Stimulated activated CD8-positive, alpha-beta memory T cell treated with anti-CD3 and anti-CD28 coated beads, Interleukin-2, amount 100 ng/mL, for 1 hour (primary cell): ENCODE measurements at places on chromosomes 12 and 14.

- DNase-seq: no peak
These were observed 39.4 kb downstream of the ZNF641 start for GRCh38 chr12:48311313-48311712.

DNA sequence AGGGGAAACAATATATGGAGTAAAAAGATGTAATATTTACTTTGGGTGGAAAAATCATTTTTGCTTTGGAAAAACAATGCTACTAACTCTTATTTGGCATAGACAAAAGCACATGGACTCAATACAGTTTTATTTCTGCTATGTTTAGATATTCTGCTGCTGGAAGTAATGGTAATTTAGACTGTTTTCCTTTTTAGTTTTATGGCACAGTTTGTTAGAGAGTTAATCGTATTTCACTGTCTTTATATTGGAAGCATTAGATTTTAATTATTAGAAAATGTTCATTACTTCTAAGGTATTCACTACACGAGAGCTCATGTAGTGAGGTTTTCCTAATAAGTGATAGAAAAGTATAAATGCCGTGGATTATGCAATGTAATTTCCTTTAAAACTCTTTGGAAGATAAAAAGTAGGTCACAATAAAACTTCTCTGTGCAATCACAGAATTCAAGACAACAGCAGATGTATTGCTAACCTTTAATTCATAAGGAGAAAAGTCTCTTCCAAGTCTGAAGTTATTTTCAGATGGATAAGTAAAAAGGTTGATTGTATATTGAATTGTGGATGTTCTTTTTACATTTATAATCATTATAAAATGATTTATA is 851.8 kb downstream of the TMTC2 start:
- DNase-seq: no peak

DNA sequence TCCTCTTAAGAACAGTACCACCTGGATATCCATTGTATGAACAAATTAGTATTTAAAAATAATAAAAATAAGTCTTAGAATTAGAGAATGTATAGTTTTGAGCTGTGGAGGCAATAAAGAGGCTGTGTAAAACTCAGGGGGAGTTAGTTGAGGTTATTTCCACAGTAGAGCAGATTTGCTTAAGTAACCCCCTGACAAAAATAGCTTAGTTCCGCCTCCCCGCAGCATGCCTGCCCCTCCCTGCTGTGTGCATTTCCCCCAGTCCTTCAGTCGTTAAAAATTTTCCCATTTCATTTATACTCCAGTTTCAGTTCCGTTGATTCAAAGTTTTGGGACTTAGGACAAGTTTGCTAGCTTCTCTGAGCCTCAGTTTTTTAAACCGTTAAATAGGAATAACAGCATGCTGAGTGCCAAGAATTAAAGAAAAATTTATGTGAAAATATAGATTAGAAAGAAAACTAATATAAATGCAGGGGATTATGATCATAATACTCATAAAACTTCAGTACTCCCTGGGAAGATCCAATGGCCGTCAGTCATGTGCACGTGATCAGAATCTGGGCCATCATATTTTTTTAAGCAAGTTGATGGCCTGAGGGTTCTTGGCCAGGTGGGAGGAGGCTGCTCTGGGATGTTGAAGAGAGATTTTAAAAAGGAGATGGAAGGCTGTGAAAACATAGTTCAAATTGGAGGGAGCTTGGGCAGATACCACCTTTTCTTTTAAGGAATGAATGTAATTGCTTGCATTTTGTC is 14.5 kb upstream of the SLC38A2 start:
- no peak for DNase-seq

GRCh38 chr14:73758392-73759182 is 44.4 kb upstream of the PNMA1 start:
- peak; percentile 39 for DNase-seq

GRCh38 chr12:131087991-131088700 is 134.4 kb downstream of the ADGRD1 start:
- no peak for DNase-seq

- no peak for DNase-seq
These were observed 29.3 kb downstream of the ZCRB1 start for GRCh38 chr12:42296503-42297109.

DNA sequence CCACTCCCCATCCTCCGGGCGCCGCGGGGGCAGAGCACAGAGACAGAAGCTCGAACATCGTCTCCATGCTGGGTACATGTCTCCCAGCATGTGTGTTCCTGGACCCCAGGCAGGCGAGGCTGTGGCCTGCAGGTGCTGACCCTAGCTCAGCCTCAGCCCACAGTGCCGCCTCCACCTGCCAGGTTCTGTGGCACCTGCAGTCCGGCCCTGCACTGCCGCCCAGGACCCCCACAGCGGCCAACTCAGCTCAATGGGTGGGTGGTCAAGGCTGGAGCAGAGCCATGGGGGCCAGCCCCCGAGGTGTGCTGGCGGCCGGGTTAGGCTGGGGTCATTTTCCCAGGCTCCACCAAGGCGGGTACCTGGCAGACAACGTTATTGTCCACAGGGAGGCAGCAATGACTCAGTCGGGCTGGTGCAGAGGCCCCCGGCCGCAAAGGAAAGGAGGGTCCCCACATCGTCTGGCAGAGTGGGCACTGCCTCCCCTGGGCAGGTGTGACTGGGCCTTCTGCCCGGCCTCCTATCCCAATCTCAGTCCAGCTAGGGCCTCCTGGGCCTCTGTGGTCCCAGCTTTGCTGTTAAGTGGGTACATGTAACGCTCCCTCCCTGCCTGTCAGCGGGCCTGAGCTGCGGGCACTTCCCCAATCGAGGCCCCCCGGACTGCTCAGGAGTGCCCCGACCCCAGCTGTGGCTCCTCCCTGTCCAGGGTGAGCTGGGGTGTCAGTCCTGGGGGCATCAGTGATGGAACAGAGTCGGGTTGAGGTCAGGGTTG is 20.2 kb upstream of the NUDT14 start:
- DNase-seq: no peak

DNA sequence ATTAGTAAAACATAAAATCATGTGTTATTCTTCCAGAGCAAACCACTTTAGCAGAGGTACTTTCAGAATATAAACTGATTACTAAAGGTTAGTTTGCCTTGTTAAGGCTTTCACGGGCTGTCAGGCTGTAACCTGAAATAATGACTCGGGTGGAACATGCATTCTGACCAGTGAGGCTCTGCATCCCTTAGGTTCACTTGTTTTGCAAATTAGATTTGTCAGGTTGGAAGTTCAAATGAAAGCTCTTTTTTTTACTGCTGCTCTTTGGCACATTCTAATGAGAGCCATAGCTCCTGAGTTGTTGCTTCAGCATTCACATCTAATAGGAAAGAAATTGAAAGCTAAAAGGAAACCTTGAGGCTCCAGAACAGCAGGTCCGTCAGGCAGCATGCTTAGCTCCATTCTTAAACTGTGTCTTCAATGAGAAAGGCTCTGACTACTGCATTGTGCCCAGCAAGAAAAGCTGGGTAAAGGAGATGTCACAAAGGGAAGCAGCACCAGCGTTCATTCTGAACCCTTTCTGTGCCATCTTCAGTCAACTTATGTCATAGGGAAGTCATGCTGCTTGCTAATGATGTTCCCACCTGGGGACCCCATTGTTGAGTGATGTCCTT is 445.5 kb upstream of the FBXO33 start:
- DNase-seq: no peak

DNA sequence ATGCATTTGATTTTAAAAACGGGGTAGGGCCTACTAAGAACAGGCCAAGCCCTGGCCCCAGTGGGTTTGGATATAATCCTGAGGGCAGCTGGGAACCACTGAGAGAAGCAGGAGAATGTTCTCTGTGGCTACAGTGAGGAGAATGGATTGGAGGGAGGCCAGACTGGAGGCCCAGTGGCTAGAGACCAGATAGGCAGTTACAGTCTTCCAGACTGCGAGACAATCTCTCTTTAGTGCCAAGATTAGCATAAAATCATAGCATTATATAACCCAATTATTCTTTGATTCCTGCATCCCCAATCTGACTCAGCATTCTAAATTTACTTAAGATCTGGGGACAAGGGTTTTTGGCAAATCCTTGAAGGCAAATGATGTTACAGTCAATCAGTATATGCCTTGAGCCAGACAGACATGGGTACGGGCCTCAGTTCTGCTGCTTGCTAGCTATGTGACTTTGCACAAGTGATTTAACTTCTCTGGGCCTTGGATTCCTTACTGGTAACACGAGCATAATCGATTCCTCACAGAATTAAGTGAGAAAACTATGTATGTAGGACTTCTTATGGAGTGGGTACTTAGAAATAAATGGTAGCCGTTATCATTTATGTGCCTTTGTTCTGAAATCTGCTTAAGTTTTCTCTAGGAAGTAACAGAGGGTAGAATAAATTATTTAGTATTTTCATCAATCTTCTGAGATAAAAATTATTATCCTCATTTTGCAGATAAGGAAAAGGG is 18.3 kb downstream of the NINJ2 start:
- DNase-seq: no peak

GRCh38 chr14:65073605-65074201 is 28.6 kb downstream of the MAX start:
- no peak for DNase-seq

DNA sequence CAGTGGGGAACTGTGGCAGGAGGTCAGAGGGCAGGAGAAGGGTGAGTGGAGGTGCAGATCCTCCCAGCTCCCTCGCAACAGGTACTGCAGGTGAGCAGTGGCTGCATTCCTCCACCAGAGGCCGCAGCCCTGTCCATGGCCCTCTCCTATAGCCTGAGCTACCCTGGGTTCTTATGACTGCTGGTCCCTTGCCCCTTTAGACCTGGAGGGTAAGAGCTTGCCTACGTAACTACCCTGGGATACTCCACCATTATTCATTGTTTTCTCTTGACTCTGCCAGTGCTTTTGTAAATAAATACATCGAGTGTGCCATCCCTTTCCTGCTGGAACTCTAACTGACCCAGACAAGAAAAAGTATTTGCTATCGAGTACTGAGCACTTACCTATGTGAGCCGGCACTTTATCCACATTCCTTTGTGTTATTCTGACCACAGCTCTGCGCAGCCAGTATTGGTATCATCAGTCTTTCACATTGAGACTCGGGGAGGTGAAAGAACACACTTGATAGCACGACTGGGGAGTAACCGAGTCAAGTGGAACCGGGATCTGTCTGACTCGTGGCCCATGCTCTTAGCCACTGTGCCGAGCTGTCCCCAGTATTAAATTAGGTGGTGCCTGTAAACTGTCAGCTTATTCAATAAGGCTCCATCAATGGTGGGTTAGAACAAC is 38.5 kb downstream of the LTBP2 start:
- DNase-seq: no peak

GRCh38 chr14:75318353-75318752 is 39.7 kb downstream of the FOS start:
- no peak for DNase-seq

- DNase-seq: no peak
These were observed 69.6 kb downstream of the NT5DC3 start for GRCh38 chr12:103771466-103771865.

- no peak for DNase-seq
These were observed 106.8 kb upstream of the RFLNA start for GRCh38 chr12:124188084-124188483.

- DNase-seq: no peak
These were observed 8.0 kb upstream of the LGMN start for GRCh38 chr14:92756446-92756845.

DNA sequence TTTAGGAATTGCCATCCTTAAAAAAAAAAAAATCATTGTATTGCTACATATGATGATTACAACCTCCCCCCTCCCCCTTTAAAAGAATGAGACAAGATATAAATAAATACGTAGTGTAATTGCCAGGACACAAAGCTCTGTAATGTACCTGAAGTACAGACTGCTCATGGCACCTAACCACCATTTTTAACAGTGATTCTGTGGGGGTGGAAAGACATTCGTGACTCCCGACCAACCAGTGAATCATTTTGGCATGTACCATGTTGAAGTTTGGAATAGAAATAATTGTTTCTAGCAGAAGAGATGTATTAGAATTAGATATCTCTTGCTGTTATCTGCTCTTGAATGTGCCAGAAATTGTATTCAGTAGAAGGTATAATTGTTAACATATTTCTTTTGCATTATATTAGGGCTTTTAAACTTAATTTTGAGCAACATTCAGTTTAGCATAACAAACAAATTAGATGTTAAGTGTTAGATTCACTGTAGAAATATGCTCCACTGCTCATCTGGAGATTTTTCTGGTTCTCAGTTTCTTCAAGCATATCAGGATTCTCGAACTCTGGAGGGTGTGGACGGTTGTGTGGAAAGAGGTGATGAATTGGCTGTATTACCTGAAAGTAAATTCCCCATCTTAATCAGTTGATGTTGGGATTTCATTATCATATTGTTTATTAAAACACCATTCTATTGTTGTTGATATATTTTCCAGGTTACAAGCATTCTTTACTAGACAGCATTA is 31.1 kb downstream of the FRS2 start:
- no peak for DNase-seq

DNA sequence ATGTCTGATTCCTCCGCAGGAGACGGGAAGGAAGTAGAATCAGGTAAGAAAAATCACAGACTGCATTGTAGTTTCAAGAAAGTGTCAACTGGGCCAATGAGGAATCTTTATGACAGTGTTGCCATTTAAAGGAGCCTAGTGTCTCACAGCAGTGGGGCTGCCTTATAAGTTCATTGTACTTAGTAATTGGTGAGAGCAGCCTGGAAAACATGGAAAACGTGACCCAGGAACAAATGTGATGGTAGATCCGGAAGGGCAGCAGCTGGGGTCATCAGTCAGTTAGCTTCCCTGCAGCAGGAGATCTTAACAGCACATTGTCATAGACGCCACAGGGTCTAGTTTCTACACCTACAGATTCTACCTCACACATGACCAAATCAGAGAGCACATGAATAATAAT is 630.0 kb upstream of the LMO3 start:
- no peak for DNase-seq

GRCh38 chr12:124098887-124099286 is 125.9 kb downstream of the ZNF664 start:
- DNase-seq: no peak

GRCh38 chr14:26067786-26068459 is 529.9 kb downstream of the NOVA1 start:
- DNase-seq: no peak

DNA sequence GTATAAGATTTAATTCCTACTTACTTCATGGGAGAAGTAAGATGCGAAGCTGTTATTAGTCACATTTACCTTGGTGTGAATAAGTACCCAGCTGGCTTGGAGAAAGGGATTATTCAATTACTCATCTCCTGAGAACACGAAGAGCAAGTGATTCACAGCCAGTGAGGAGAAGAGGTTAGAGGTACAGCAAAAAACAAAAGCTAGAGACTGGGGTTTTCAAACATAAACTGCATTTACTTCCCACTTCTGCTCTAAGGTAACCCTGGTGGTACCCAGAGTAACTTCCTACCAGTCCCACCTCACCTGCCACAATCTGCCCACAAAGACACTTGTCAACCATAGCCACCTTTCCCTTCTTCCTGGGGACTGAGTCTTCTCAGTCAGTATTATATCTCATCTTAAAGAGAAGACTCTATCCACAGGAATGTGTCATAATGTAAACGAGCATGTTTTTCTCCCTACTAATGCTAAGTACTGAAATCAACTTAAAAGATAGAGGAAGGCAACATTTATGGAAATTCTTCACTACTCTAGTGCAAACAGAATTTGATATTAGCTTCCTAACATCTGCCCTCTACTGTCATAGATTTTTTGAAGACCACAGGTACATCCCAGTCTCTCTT is 6.0 kb upstream of the IL22 start:
- DNase-seq: no peak

- DNase-seq: no peak
These were observed 4.0 kb downstream of the STON2 start for GRCh38 chr14:81396113-81396512.
